Effector memory CD4-positive, alpha-beta T cell (primary cell): ENCODE measurements at places on chromosomes 16 and 17.
A peak's percentile ranks its signal among the peaks of the same experiment; 100 is the strongest.

DNA sequence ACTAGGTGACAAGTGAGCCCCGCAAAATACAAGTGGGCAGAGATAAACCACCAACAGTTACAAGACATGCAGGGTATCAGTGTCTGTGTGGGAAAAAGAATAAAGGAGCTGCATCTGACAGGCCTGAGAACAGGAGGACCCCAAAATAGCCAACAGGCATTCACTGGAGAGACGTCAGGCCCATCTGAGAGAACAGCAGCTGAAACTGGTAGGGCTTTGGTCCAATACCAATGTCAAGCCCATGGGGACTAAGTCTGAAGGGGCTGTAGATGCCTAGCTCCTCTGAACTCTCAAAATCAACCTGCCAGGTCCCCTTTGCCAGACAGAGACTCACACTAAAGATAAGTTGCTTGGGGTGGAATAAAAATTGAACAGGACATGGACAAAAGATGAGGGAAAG is 30.5 kb upstream of the TANC2 start:
- no peak for DNase-seq

GRCh38 chr16:72241930-72242329 is 70.0 kb upstream of the PMFBP1 start:
- no peak for DNase-seq

DNA sequence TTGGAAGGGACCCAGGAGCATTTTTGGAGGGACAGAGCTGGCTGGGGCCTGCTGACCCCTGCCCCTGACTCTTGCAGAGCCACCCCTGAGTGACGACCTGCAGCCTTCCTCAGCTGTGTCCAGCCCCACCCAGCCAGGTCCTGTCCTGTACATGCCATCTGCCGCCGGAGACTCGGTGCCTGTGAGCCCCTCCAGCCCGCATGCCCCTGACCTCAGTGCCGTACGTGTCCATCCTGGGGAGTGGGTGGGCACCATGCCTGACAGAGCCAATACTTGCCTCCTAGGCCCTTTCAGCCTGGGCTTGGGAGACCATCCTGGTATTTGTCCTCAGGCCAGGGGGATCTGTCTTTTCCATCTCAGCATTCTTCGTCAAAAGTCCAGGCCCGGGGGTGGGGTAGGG is 27.5 kb downstream of the UNC13D start:
- DNase-seq: no peak

DNA sequence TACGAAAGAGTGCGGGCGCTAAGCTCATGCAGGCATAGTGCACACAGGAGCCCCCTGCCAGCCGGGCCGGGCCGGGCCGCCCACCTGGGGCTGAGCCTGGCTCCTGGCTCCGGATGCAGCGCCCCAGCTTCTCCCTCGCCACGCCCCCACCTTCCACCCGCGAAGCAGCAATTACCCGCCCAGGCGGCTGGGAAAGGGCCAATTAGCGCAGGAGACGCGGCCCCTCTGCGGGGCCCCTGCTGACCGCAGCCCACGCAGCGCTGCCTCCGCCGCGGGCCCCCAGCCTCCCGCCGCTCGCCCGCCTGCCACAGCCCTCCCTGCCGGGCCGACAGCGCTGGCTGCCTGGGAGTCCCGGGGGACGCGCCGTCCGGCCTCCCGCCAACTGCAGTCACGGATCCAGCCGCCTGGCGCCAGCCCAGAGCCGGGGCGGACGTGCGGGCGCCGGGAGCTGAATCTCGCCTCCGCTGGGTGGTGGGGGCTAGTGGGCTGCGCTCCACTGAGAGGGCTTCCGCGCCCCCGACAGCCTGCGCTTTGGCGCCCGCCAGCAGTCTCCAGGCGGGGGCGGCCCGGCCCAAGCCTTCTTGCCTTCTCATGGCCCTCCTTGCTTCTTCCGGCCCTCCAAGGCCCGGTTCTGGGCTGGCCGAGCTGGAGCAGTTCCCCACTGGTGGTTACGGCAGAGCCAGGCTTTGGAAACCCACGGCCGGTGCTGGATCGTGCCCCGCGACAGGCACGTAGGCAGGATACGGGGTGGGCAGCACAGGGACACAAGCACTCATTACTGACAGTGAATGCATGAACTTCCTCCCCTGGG is 14.9 kb upstream of the CBFB start:
- DNase-seq: peak; percentile 72

- DNase-seq: no peak
These were observed 7.7 kb upstream of the SPATA2L start for GRCh38 chr16:89709166-89709565.

DNA sequence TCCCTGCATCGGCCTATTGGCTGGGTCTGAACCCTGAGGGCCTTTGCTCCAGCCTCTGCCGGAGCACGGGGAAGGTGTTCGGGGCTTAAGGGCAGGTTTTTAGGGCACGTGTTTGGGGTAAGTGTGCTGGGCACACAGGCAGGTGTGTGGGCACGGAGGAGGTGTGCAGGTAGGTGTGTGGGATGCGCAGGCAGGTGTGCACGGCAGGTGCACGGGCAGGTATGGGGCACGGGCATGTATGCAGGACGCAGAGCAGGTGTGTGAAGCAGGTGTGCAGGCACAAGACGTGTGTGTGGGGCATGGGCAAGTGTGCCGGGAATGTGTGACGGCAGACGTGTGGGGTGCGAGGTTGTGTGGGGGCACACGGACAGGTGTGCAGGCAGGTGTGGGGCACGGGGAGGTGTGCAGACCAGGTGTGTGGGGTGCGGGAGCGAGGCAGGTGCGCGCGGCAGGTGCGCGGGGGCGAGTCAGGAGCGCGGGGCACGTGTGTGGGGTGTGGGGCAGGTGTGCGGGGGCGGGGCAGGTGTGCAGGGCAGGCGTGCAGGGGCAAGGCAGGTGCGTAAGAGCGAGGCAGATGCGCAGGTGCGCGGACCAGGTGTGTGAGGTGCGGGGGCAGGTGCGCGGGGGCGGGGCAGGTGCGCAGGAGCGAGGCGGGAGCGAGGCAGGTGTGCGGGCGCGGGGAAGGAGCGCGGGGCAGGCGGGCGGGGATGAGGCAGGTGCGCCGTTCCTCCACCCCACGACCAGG is 28.6 kb upstream of the METRNL start:
- no peak for DNase-seq

GRCh38 chr16:80500961-80501525 is 39.8 kb upstream of the DYNLRB2 start:
- no peak for DNase-seq

- DNase-seq: no peak
These were observed 17.0 kb upstream of the ITGAE start for GRCh38 chr17:3817851-3818605.

DNA sequence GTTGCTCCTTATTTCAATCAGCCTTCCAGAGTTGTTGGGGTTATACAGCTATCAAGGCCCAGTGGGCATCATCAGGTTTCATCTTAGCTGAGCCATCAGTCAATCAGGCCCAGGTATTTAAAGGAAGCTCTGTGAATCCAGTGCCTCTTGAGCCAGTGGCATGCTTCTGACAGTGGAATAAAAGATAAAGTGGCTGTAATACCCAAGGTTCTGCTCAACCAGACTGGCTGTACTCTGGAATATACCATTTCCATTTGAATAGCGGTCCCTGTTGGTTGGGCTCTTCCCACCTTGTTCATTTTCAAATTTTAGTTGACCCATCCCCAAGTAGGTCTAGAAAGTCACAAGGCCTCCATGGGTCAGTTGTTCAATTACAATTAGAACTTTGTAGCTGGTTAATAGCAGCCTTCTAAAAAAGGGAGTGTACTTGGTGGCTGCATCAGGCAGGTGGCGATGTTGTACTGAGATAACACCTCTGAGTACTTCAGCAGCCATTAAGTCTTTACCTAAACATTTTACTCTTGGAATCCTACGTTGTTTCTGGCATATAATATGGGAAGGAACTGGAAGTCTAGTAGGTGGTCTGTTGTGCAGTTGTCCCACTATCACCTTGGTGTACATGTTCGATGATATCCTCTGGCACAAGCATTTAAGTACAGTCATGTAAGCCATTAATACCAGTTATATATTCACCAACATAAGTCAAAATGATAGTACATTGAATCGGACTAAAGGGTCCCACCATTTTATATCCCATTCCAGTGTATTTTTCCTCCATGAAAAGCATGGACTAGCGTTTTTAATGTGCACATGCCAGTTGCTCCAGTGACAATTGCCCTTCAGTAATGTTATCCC is 294.1 kb downstream of the BCAS3 start:
- DNase-seq: no peak

DNA sequence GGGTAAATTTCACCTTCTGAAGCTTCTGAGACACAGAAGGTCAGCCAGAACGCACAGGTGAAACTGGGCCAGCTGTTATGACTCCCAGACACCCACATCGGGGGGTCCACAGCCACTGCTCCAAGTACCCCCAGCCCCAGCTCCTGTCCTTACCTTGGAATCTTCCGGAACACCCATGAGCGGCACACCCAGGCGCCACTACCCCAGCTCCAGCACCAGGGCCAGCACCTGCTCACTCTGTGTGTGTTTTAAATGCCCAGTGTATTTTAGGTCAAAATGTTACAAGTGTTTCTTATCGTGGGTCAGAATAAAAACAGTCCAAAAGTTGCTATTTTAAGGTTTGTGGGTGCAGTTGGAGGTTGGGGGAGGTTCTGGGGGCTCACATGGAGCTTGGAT is 116.3 kb downstream of the RMI2 start:
- no peak for DNase-seq

DNA sequence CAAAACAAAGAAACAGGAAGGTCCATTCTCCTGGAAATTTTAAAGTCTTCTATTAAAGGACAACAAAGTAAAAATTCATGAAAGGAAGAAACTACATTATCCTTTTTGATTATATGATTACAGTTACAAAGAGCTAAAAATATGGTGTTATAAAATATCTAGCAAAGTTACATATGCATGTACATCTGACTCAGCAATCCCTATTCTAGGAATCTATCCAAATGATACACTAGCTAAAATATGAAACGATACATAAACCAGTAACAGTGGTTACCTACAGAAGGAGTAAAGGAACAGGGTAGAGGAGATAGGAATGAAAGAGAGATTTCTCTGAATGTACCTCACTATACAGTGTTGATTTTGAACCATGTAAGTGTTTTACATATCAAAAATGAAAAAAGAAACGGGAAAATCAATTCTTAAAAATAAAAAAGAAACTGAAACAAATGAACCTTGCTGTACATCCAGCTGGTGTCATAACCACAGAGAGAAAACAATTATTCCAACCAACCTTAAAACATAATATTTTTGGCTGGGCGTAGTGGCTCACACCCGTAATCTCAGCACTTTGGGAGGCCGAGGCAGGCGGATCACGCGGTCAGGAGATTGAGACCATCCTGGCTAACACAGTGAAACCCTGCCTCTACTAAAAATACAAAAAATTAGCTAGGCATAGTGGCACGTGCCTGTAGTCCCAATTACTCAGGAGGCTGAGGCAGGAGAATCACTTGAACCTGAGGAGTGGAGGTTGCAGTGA is 41.4 kb downstream of the HYDIN start:
- DNase-seq: no peak

GRCh38 chr17:49217651-49218413 is 7.3 kb downstream of the ABI3 start:
- DNase-seq: peak; percentile 47

GRCh38 chr17:67531291-67531690 is 154.2 kb downstream of the PITPNC1 start:
- DNase-seq: no peak

DNA sequence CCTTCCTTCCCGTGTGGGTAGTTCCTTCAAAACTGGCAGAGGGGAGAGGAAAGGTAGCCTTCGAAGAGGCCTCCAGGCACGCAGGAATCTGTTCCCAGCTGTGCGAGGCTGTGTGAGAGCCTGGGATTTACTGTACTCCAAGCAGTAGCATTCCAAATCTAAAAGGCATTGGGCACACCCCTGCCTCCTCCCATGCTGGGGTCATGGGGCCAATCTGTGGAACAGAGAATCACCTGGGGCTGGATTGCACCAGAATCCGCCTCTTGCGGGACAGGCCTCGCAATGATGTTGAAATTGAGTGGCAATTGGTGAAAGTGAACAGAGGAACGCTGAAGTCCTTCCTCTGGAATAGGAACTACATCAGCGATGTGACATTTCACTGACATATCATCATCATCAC is 72.5 kb upstream of the IRX3 start:
- no peak for DNase-seq

DNA sequence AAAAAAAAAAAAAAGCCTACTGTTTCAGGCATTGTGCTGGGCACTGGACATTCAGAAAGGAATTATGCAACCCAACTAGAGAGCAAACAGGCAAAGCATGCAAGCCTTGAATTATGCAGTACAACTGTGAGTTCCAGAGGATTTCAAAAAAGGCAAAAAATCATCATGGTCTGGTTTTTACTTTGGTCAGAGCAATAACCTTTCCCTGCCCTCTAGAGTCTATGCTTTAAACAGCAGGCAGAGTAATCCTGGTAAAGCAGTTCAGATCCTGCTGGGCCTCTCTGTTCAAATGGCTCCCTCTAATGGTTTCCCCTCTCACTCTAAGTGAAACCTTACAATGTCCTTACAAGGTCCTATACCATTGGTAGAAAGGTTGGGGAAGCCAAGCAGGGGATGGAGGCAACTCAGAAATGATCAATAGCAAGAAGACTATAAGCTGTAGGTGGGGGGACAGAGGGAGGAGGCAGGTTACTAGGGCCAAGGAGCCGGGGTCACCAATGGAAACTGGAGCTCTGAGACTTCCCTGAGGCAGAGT is 4.6 kb upstream of the TAF15 start:
- no peak for DNase-seq

- DNase-seq: no peak
These were observed 33.1 kb upstream of the MEIOC start for GRCh38 chr17:44623070-44623725.

- no peak for DNase-seq
These were observed 5.4 kb downstream of the ARHGAP27 start for GRCh38 chr17:45427181-45427835.

GRCh38 chr17:76270127-76270592 is 5.0 kb downstream of the UBALD2 start:
- DNase-seq: no peak

DNA sequence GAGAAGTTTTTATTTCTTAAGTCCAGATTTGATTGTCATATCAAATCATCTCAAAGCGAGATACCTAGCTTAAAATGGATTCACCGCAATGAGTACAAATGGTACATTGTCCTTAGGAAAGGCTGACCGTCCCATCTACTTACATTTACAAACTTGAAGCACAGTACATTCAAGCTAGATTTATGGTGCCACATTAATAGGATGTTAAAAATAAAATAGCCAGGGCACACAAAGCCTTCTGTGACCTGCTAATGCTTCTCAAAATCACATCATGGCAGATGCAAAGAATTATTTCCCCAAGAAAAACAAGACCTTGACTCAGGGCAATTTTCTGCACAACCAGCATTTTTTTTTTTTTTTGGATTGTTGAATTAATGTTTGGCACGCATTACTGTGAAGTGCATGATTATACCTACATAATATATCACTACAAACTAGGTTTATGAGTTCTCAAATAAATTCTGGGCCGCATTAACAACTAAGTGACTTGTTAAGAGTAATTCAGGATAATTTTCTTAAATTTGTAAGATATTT is 25.3 kb downstream of the CACNG1 start:
- no peak for DNase-seq
